Activated T-cell treated with anti-CD3 and anti-CD28 coated beads, Interleukin-2, amount 50 U/mL, for 24 hours (primary cell): ENCODE measurements at places on chromosomes 11 and 22.

DNA sequence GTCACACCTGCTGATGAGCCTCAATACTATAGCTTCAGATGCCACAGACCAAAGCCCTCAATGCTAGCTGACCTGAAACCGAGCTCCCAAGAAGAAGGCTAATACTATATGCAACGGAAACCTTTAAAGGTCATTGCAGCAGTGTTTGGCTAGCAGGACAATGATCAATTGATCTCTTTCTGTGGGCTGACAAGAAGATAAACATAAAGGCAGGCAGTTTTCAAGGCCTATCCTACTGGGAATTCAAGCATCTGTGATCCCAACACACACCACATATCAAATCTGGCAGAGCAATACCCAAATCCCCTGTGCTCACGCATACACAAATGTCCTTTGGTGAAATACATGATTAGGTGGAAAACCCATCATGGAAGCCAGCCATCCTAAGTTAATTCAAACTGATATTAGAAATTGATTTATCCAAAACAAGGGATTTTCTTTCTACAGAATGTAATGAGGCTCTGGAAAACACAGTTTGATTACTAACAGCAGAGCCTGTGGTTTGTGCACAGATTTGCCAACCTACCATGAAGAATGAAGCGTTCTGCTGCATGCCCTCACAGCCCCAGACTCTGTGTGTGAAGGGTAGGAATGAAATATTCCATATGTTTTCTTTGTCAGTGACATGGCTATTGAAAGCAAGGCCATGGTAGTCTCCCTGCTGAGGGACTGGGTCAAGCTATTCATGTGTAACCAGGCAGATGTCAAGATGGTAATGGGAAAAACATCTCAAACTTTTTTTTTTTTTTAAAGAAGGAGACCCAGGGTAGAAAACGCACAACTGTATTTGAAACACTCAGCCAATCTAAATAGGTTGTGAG, 12.2 kb downstream of the LGR4 start:
- no peak for DNase-seq

- DNase-seq: no peak
Measured at GRCh38 chr11:128208329-128209137, 378.8 kb downstream of the ETS1 start.

DNA sequence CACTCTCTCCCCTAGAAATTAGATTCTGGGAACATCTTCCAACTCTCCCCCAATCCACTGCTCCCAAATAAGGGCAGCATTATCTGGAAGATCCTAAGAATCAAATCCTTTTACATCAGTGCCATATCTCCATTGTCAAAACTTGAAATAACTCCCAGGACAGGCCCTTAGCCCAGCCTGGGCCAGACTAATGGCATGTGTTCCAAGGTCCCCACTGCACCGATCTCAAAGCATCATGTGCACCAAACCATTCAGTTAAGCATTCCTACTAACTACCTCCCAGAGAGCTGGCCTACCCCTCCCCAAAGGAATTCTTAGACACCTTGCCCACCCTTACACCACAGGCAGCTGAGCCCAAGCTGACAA, 44.2 kb upstream of the POU2AF1 start:
- DNase-seq: no peak

GRCh38 chr11:1952806-1953482, 5.8 kb downstream of the MRPL23 start:
- DNase-seq: no peak

DNA sequence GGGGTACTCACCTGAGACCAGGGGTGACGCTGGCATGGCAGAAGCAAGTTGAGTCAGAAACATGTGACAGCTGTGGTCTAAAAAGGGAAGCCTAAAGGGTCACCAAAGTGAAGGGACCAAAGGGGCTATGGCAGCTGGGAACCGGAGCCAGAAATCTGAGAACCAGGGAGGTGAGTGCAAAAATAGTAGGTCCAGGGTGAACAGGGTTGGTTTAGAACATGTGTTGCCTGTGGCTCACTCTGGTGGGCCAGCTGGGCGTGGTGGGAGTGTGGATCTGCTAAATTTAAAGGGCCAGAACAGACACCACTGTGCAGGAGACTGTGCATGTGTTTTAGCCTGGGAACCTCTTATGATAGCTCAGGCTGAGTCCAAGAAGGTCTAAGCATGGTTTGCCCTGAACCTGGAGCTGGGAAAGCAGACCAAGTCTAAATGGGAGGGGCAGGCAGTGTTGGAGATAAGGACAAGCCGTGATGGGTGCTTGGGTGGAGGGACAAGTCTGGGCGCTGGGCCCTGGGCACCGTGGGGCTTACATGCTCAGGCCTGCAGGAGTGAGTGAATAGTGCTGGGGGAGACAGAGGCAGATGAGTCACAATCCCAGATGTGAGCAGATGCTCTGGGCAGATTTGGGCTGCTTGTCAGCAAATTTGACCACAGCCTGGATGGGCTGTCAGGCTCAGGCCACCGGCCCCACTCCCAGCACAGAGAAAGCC, 41.4 kb upstream of the ZBED5 start:
- DNase-seq: peak; percentile 48

DNA sequence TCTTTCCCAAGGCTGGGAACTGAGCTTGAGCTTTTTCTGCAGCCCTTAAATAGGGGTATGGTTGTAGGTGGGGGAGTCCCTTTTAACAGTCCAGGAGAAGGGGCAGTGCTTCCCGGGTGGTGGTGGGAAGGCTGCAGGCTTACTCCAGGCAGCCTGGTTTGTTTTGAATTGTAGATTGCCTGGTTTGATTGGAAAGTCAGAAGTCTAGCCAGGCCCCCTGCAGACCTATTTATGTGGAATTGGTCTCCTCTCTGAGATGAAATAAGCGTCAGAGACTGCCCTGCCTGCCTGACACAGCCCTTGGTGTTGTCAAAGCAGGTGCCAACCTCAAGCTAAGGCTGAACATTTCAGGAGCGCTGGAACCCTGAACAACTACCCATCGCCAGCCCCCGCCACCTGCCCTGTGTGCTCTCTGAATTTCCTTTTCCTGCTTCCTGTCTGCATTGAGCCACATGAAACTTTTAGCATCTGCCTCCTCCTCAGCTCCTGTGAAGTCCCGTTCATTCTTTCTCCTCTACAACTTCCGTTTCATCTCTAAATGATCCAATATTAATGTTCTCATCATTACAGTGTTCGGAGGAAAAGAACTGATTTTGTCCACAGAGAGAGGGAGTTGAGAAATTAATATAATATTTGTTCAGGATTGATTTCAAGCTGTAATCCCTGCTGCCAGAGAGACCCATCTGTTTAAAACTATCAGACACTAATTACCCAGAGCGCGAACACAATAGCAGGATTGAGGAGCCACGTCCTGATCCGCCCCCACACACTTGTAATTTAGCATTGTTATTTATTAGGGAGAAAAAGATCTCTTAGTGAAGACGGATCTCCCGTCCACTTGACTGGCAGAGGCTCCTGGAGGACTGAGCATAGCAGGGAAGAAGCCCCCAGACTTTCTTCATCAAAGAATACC, 136.5 kb downstream of the TRIM29 start:
- no peak for DNase-seq
